Stimulated activated CD8-positive, alpha-beta memory T cell treated with anti-CD3 and anti-CD28 coated beads, Interleukin-15, amount 100 ng/mL, for 48 hours (primary cell): ENCODE measurements at places on chromosomes 4 and X.

GRCh38 chrX:74453178-74453577 is 31.9 kb downstream of the SLC16A2 start:
- DNase-seq: no peak

DNA sequence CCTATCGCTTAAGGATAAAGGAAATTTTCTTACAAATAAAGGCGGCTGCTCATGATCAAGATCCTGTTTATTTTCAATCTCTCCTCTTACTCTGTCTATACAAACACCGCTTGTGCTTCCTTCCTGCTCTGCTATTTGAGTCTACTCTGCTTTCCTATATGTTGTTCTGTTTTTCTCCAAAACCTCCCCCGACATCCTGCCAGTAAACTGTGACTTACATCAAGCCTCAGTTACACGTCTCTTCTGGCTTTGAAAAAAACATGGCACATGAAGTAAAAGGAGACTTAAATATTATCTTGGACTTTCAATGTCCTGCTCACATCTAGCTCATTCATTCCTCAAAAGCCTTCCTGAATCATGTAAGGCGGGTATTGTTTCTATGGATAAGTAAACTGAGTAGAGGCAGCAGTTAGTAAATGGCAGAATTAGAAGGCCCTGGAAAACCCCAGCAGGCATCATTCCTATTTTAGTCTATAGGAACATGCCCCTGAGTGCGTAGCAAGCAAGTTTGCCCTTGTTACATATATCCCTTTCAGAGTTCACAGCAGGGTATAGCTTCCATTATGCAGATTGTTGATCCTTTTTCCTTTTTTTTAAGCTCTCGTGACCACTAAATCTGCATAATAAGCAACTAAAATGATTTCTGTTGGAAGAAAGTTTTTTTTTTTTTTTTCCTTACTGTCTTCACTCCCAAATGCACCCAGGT is 280.1 kb downstream of the RAPGEF2 start:
- DNase-seq: no peak

DNA sequence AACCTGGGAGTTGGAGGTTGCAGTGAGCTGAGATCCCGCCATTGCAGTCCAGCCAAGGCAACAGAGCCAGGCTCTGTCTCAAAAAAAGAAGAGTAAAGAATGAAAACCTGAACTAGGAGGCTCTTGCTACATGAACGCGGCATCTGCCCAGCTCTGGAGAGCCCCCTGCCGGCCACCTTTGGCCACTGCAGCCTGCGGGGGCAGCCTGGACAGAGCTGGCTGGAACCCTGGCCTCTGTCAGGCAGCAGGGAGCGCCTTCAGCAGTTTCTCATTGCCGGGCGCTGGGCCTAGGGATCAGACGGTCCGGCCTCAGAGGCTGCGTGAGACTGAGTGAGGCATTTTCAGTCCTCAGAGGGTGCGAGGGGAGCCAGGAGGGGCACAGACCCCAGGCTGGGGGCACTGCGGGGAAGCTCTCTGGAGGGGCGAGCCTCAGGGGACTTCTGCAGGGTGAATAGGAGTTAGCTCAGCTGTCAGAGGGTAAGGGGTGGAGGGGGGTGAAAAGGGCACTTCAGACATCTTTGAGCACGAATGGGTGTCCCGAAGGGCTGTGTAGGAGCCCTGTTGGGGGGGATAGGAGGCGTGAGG is 17.5 kb downstream of the DOK7 start:
- peak; percentile 59 for DNase-seq

GRCh38 chr4:86916392-86916791 is 18.4 kb upstream of the AFF1 start:
- no peak for DNase-seq

DNA sequence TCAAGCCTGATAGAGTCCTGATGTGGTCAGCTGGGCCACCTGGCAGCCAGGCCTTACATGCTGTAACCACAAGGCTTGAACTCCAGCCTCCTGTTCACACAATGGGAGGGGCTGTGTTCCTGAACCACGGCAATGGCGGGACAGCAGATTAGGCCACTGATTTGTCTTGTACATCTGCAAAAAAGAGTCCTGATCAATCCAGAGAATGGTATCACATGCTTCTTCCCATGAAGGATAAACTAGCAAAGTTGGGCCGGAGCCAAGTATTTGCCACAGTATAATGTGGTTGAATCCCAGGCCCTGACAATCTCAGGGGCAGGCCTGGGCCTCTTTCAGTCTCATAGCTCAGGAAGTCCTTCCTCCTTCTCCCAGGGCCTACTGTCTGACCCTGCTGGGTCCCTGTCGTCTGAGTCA is 2182.5 kb upstream of the AGA start:
- no peak for DNase-seq

- DNase-seq: no peak
These were observed 132.3 kb downstream of the NDST4 start for GRCh38 chr4:114980932-114981708.

GRCh38 chr4:59689149-59689548 is 1511.0 kb upstream of the ADGRL3 start:
- DNase-seq: no peak

DNA sequence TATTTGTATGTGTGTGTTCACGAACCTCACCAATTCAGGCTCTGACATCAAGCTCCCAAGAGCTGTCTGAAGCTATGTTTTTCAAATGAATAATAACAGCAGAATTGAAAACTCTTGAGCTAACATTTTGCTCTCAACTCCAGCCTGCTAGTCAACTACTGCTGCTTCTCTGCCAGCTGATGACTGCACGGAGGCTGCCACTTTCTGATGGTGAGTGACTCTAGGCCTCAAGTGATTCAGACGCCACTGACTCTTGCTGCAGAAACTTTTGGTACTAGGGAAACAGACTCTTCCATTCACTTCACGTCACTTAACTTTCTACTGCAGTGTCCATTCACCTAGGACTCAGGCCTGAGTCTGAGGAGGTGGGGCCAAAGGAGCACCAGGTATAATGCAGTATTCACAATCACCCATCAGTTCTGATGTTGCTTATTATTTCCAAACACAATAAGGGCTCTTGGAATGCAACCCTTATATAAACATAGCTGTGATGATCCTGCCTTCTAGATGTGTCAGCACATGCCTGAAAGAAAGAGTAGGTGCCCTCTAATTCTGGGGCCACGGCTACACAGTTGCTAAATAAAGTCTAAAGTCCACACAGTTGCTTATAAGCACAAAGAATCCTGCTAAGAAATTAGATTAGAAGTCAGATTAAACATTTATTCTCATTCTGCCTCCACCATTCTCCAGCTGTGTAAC is 16.0 kb downstream of the PRDM8 start:
- no peak for DNase-seq

DNA sequence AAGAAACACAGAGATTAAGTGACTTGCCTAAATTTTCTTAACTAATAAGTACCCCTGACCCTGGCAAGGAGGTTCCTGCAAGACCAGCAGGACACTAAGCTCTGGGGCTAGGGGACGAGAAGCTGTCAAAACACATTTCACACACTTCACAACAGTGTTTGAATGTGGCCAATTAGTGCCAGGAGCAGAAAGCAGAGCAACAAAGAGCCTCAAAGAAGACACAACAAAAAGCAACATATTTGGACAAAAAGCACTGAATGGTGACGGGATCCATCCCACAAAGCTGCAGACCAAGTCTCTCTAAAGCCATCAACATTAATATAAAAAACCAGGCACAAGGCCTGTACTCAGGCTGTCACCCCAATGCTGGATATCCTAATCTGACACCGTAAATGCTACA is 361.9 kb upstream of the RASGEF1B start:
- DNase-seq: no peak

GRCh38 chr4:125722009-125722408 is 407.3 kb downstream of the FAT4 start:
- no peak for DNase-seq

- DNase-seq: no peak
These were observed 400.8 kb upstream of the SLIT2 start for GRCh38 chr4:19850909-19851308.

DNA sequence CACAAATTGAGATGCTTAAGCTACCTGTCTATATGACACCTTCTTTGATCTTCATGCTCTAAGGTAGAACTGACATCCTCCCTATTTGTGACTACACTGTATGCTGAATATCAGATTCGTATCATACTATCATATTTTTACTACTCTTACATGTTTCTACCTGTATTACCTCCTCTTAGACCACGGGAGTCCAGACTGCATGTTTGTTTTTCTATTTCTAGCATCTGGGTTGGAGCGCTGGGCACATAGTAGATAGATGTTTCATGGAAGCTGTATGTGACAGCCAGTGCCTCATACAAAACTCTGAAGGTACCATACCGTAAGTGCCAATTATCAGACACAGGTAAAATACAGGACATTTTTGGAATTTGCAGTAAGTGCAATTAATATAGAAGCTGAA is 47.6 kb downstream of the ATP10D start:
- no peak for DNase-seq

DNA sequence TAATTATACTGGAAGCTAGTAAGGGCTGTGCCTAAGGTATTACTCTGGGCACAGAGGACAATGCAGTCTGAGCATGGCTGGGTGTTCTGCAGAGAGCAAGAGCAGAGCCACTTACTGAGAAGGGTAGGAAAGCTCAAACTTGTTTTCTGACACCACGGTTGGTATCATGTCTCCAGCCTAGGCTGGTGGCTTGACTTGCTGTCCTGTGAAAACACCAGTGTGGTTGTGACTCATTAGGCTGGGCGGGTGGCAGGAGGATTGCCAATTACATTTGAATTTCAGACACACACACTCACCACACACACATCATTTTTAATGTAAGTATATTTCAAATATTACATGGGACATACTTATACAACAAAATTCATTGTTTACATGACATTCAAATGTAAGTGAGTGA is 19.7 kb upstream of the MTM1 start:
- no peak for DNase-seq

DNA sequence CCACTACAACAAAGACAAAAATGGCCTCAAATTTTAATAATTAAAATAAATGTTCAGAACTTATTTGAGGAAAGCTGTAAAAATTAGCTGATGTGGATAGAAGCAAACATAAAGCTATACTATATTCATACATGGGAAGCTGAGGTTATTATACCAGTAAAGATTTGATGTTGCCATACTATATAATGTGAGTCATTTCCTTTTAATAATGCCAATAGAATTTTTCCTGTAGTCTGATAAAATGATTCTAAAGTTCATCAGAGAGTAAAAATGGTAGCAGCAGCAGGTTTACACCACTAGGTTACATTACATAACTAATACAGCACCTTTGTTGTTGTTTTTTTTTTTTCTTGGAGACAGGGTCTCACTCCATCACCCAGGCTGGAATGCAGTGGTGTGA is 45.5 kb upstream of the CYP2U1 start:
- DNase-seq: no peak

GRCh38 chr4:20627866-20628265 is 72.4 kb upstream of the PACRGL start:
- no peak for DNase-seq

- DNase-seq: no peak
These were observed 10.3 kb upstream of the TREX2 start for GRCh38 chrX:153456161-153456560.

GRCh38 chrX:12463052-12463451 is 324.8 kb downstream of the FRMPD4 start:
- no peak for DNase-seq

DNA sequence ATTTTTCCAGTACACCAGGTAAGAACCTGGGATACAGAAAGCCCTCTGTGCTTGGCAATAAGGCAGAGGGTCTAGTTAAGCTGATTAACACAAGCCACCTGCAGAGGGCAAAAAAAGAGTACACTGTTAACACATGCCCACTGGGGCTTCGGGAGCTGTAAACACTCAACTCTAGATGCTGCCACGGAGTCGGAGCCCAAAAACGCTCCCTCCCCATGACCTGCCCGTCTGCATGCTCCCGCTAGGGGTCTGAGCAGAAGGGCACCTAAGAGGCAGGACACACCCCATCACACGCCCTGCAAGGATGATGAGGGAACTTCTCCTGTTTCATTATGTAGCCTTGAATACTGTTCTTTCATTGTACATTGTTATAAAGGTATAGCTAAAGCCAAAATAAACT is 715.6 kb upstream of the AADAT start:
- DNase-seq: no peak

DNA sequence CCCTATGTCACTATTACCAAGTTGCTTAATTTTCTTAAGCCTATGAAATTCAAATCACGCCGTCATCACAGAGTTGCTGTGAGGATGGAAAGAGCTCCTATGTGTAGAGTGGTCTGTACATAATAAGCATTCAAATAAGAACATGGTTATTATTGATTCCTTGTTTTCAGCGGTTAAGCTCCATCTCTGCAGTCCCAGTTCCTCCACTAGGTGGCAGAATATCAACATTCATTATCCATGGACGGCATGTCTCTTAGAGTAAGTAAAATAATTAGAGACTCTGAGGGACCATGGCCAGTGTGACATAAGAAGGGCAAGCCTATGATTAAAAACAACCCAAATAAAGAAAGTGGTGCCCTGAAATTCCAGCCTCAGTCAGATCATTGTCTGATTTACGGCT is 132.5 kb upstream of the NHS start:
- no peak for DNase-seq

DNA sequence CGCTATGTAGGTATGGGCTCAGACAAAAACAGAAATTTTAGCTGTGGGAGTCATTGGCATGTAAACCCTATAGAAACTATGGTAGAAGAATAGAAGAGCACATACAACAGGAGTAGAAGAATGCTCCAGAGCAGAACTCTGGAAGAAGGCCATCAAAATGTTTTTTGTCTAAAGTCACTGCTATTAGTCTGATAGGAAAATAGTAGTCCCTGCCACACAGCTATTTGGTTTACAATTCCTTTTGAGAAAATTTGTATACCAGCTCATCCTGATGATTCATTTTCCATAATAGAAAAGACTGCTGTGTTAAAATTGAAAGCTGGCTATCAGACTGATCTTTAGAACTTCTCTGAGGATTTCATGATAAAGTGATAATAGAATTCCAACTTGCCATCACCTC is 32.8 kb upstream of the ADAD1 start:
- no peak for DNase-seq

GRCh38 chr4:34731070-34731469 is 1513.2 kb downstream of the ARAP2 start:
- no peak for DNase-seq

GRCh38 chr4:134691915-134692314 is 490.3 kb upstream of the PABPC4L start:
- DNase-seq: no peak

DNA sequence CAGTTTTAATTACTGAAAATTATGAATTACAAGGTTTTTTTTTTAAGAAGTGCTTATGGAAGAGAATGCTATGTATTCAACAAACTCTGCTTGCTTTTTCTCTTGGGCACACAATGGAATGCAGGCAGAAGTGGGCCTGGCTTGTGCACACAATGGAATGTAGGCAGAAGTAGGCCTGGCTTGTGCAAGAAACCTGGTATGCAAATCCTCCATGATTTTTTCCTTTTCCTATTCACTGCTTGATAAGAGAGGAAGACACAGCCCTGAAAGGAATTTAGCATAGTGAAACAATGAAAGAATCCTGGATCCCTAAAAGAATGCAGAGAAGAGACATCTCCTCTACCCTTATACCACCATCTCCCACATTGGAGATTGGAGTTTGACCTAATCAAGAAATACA is 138.4 kb downstream of the COL25A1 start:
- no peak for DNase-seq

GRCh38 chr4:111797455-111798163 is 347.6 kb upstream of the FAM241A start:
- DNase-seq: no peak
